Activated CD8-positive, alpha-beta memory T cell treated with anti-CD3 and anti-CD28 coated beads for 1 hour (primary cell): ENCODE measurements at places on chromosomes 3 and 15.

- DNase-seq, result no peak
Observed at GRCh38 chr15:91716536-91716935, 137.0 kb upstream of the SLCO3A1 start.

GRCh38 chr3:160671231-160671630 is 5.7 kb upstream of the ARL14 start:
- DNase-seq, result no peak

DNA sequence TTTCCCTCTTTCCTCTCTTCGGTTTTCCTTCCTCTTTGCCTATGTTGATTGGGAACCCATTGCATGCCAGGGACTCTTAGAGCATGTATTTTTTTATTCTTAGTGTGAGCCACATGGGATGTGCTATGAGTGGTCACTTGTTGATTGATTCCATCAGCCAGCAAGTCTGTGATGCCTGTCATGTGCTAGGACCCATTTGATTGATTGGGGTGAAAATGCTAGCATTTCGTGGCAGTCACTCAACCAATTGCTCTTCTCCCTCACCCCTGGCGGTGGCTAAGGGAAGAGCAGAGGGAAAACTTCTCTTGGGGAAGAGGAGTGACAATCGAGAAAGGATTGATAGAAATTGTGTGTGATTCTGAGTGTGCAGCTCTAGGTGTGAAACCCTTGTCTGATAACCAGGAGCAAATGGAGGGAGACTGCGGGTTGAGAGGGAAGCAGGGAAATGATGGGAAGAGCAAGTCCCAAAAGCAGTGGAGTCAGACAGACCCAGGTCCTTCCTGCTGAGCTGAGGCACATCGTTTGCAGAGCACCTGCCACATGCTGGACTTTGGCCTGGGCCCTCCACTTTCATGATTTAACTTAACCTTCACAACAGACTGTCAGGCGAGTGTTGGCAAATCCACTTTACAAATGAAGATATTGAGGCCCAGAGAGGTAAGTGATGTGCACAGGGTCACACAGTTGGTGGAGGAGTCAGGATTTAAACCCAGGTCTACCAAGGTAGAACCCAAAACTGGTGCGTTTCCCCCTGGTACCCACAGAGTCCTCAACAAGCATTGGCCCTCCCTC is 40.0 kb downstream of the SLC6A11 start:
- no peak for DNase-seq

DNA sequence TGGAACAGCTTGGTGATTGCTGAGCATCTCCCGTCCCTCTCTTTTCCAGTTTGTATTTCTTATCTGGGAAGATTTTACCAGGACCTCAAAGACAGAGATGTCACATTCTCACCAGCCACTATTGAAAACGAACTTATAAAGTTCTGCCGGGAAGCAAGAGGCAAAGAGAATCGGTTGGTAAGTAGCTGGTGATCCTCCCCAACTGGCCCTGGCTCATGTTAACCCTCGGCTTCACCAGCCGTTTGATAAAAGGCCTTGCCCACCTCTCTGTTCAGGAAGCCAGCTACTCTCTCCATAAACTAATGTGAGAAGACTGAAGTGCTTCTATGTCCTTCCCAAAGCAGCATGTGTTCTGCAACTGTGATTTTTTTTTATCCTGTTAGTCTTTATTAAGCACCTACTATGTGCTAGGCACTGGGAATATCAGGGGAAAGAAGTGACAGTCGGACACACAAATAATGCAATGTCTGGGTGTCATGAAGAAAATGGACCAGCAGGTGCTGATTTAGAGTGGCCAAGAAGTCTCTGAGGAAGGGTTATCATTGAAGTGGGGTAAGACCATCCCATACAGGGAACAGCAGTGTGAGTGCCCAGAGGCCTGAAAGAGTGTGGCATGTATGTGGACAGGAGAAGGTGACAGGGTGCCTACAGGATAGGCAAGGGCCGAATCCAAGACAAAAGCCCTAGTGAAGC is 1.2 kb downstream of the MANF start:
- DNase-seq, result no peak

DNA sequence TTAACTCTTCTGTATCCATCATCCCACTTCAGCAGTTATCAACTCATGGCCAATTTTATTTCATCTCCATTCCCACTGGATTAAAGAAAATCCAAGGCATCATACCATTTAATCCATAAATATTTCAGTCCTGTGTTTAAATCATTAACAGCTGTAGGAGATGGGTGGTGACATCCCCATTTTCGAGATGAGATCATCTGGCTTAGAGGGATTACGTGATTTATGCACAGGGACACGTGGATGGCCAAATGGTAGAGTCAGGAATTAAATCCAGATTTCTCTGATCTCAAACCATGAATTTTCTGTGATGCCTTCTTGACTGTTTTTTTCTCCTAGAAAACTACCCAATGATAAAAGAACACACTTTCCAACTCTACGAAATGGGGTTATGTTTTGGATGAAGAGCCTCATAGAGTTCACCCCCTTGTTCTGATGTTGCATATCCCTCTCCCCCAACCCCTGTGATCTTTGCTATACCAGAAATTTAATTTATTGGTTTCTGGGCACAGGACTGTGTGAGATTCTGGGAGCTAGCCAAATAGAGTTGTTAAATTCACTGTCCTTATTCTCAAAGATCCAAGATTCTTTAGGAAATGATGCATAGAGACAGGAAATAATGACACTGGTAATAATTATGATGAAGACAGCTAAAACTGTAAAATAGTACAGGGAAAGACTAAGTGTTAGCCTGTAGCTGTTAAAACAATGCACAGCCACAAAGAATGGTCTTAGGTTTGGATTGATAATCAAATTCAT is 7.4 kb downstream of the ZNF589 start:
- no peak for DNase-seq

GRCh38 chr3:102189541-102189940 is 245.3 kb upstream of the ZPLD1 start:
- DNase-seq, result no peak

GRCh38 chr15:40097968-40098476 is 10.7 kb downstream of the BMF start:
- DNase-seq, result no peak

DNA sequence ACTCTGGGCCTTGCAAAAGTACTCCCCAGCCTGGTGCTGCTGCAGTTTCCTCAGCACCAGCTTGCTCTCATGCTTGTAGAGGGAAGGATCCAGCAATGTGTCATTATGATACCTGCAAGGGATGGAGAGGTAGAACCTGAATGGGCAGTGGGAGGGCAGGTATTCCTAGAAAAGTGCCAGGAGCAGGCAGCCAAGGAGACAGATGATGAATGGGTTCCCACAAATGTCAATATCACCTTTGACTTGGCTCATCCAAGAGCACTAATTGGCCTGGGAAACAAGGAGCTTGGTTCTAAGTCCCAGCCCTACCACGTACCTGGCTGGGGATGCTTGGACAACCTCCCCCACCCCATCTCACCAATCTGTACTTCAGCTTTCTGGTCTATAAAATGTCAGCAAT is 9.4 kb downstream of the CILP start:
- DNase-seq, result no peak

DNA sequence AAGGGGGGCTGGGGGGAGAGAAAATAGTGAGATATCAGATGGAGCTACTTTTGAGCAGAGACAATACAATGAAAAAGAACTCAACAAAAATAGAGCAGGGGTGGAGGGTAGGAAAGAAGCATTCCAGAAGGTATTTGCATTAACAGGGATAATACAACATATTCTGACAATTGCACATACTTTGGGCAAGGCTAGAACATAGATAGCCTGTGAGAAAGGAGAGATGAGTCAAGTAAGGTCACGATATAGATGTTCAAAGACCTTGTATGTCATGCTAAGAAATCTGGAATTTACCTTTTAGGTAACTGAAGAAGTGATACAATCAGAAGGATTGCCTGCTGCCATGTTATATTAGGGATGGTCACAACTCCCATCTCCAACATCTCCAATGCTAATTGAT is 155.2 kb downstream of the GSK3B start:
- no peak for DNase-seq

DNA sequence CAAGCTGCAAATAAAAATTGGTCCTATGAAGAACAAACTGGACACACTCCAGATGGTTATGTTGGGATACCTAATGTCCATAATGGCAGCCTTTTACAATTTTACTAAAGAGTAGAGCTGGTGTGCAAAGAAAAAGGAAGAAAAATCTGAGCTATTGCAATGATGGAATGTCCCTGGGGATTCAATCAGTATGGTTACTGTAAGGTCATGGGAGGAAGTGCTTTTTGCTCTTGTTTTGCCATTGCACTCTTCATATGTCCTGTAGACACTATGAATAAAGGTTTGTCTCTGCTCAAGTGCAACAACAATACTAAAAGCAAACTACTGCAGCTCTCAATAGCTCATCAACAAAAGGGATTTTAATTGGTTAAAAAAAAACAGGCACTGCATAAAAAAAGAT is 5.4 kb downstream of the PFN2 start:
- no peak for DNase-seq

DNA sequence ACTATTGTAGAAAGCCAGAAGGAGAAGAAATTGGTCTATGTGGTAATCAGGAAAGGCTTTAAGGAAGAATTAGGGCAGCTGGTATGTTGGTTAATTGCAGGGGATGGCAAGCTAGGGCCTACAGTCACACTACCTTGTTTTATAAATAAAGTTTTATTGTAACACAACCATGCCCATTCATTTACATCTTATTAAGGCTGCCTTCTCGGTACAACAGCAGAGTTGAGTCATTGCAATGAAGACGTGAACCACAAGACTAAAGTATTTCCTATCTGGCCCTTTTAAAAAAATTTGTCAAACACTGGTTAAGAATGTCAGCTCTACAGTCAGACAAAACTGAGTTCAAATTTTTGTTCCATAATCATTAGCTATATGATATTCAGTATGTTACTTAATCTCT is 8.3 kb downstream of the SERPINI1 start:
- no peak for DNase-seq

DNA sequence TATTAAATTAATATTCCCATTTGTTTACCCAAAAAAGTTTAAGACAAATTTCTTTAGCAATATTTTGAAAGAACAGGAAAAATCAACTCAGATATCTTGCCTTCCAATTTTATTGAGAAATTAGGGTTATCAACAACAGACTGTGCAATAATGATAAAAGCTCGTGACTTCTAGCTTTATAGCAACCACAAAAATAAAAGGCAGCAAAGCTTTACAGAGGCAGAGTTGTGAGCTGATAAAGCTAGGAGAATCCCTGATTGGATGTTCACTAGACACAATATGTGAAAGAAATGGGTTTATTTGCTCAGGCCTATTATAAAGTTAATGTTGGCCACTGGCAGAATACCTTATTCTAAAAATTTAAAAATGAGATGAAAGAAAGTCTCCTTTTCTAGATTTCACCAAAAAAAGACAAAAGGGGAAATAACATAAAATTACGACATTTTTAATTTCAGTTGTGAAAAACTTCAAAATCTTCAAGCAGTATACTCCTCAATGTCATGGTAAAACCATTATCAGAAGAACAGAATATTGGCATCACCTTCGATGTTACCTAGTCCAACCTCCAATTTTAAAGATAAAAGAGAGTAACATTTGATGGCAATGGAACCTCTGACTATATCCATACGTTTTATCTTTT is 2.8 kb downstream of the VPS13C start:
- no peak for DNase-seq

DNA sequence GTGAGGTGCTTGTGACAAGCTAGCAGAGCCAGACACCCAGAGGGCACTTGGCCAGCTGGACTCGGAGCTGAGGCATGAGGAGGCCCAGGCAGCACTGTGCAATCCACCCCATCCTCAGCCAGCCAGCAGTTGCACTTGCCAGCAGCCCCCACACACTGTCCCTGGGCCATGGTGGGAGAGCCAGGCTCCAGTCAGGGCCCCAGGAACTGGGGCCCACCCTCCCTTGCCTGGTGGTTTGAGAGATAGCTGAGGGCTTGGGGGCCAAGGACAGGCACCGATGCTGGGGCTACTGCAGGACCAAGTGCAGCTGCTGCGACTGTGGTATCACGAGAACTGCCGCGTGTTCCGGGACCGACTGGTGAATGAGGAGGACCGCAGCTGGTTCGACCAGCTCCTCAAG is 63.5 kb downstream of the DNAH1 start:
- no peak for DNase-seq

DNA sequence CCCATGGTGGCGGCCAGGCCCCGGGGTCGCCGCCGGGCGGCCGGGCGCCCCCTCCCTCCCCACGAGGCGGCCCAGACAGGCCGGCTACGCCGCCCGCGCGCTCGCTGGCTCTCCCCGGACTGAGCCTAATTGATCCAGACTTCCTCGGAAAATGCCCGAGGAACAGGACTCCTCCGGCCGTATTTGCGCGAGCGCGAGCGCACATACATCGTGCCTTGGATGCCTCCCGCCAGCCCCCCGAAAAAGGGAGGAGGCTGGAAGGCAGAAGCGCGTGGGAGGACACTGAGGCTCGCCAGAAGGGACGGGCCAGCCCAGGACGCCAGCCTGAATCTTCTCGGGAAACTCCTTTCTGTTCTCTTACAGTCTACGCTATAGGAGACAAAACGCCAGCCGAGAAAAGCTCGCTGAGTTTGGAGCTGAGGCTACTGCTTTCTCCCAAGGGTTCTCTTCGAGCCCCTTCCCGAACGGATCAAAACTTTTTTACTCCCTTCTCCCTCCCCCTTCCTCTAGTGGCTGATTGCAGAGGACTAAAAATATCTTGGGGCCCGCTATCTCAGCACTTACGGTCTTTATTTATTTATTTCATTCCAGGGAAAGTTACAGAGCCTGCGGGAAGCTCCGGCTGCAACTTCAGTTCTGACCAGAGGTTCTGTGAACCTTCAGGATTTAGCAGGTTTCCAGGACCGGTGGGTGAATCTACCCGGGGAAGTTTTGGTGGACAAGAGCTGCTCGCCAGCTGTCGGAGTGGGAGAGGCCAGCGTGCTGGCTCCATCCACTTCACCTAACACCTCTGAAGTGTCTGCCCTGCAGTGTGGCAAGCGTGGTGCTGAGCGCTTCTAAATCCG is at the start of gene PDZRN3:
PDZRN3 (minus strand) TSS at position 121 of the 845 bp plus-strand sequence.
- no peak for DNase-seq

DNA sequence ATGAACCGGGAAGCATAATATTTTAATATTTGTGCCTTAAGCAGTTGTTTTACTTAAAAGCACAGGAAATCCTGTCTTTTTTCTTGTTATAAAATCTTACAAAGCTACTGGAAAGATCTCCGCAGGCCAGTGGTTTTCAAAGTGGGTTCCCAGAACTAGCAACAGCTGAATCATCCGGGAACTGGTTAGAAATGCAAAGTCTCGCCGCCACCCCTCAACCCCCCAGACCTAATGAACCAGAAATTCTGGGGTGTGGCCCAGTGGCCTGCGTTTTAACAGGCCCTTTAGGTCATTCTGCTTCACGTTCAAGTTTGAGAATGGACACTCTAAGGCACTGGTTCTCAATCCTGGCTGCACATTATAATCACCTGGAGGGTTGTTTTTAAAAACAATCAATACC is 74.7 kb downstream of the PDZRN3 start:
- no peak for DNase-seq
